ENCODE measurements at places on chromosomes 2 and 18. TPM values are rescaled to one million over a fixed set of nuclear protein-coding genes. Genes with fewer than 3 reads are reported as not detected.

Gene MYCN
- not detected for total RNA-seq

Gene SERPINB11
- not detected for total RNA-seq

Gene TFPI
- total RNA-seq = 60.9 TPM

Gene C2orf72
- 7.8 TPM for total RNA-seq

Gene INHBB
- total RNA-seq = 35.9 TPM

Gene GPR45
- not detected for total RNA-seq

Gene RTP5
- total RNA-seq = not detected

Gene SCYGR4
- total RNA-seq = not detected

Gene AFF3
- total RNA-seq = 0.08 TPM

Gene SERPINB3
- 0.06 TPM for total RNA-seq

Gene SKOR2
- total RNA-seq = not detected

Gene ARHGEF33
- total RNA-seq = 0.11 TPM

Gene IL1R2
- 1.0 TPM for total RNA-seq

Gene MYO5B
- 8.7 TPM for total RNA-seq

Gene SERPINB4
- 0.14 TPM for total RNA-seq

Gene COPS7B
- 39.0 TPM for total RNA-seq

Gene CLIP4
- 14.4 TPM for total RNA-seq

Gene PARD3B
- 0.52 TPM for total RNA-seq

Gene CBLN2
- total RNA-seq = 0.12 TPM

Gene GALNT5
- 2.4 TPM for total RNA-seq

Gene SPATA3
- not detected for total RNA-seq

Gene GLS
- total RNA-seq = 105 TPM

Gene ECEL1
- 0.15 TPM for total RNA-seq

Gene OTOS
- total RNA-seq = not detected

Gene C2orf80
- not detected for total RNA-seq

Gene ZSWIM2
- not detected for total RNA-seq

Gene GPAT2
- not detected for total RNA-seq

Gene UGT1A8
- 0.06 TPM for total RNA-seq

Gene TMEM247
- not detected for total RNA-seq

Gene NEB
- total RNA-seq = 0.35 TPM

Gene RMND5A
- 37.5 TPM for total RNA-seq

Gene EMX1
- not detected for total RNA-seq

Gene EFHD1
- 5.1 TPM for total RNA-seq

Gene APOB
- 0.01 TPM for total RNA-seq

Gene RAD51AP2
- not detected for total RNA-seq

Gene CNNM3
- 7.2 TPM for total RNA-seq

Gene IMP4
- total RNA-seq = 160 TPM

Gene LIMS4
- 0.56 TPM for total RNA-seq

All from A549 treated with dexamethasone at 1 μM for 4 hours (cell line).